ENCODE measurements at places on chromosomes 7 and 10. TPM values are rescaled to one million over a fixed set of nuclear protein-coding genes. Genes with fewer than 3 reads are reported as not detected.
A peak's percentile ranks its signal among the peaks of the same experiment; 100 is the strongest.

NKX2-3 gene
- total RNA-seq: not detected

TEX47 gene
- not detected for total RNA-seq

SFRP4 gene
- total RNA-seq: not detected

CFAP46 gene
- not detected for total RNA-seq

CFTR gene
- 0.07 TPM for total RNA-seq

MARVELD1 gene
- total RNA-seq: 9.9 TPM

DNA sequence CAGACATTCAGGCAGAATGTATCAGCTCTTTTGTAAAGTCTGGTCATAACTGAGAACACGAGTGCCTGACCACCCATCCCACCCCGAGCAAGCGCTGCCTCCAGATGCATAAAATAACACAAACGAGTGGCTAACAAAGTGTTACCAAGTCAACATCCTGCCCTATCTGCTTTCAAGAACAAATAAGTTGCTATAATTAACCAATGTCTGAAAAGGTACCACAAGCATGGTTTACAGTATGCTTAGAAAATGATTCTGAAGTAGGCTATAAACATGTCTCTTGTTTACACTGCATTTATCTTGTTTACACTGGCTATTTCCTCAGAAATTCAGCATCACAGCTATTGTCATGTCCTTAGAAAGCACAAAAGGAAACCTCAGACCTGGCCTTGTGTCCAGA lies 49.5 kb downstream of the PIK3AP1 start:
- DNase-seq: no peak

- no peak for DNase-seq
Measured at GRCh38 chr10:132564249-132564605, 26.6 kb downstream of the INPP5A start.

DNA sequence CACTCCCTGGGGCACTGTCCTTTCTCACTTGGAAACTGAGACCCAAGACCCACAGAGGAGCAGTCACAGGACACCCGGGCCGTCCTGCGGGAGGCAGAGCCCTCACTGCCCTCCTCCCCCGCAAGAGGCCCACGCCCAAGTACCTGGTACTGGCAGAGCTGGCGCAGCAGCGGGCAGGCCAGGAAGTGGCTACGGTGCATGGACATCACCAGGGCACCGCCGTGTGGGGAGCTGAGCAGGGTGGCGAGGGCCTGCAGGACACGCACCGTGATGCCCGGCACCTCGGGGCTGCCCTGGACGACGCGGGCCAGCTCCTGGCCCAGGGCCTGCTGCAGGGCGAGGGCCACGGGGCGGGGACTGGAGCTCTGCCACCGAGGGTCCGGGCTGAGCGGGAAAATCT lies 20.0 kb upstream of the MICALL2 start:
- no peak for DNase-seq

GRCh38 chr7:69761290-69761922 lies 163.1 kb downstream of the AUTS2 start:
- no peak for DNase-seq

DNA sequence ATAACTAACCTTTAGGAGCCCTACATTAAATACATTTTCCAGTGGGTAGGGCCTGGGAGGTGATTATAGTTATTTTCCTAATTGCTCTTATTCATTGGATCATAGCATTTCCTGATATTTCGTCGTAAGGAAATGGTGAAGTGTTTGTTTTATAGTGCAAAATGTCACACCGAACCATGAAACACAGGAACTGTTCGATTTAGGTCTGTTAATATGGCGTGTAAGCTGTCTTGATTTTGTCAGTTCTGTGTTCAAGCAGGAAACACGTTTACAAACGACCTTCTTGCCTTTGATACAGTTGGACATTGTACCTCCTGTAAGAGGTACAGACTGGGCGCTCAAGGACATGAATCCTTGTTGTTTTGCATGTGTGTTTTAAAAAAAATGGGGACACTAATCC lies 14.8 kb downstream of the RBM17 start:
- no peak for DNase-seq

DNA sequence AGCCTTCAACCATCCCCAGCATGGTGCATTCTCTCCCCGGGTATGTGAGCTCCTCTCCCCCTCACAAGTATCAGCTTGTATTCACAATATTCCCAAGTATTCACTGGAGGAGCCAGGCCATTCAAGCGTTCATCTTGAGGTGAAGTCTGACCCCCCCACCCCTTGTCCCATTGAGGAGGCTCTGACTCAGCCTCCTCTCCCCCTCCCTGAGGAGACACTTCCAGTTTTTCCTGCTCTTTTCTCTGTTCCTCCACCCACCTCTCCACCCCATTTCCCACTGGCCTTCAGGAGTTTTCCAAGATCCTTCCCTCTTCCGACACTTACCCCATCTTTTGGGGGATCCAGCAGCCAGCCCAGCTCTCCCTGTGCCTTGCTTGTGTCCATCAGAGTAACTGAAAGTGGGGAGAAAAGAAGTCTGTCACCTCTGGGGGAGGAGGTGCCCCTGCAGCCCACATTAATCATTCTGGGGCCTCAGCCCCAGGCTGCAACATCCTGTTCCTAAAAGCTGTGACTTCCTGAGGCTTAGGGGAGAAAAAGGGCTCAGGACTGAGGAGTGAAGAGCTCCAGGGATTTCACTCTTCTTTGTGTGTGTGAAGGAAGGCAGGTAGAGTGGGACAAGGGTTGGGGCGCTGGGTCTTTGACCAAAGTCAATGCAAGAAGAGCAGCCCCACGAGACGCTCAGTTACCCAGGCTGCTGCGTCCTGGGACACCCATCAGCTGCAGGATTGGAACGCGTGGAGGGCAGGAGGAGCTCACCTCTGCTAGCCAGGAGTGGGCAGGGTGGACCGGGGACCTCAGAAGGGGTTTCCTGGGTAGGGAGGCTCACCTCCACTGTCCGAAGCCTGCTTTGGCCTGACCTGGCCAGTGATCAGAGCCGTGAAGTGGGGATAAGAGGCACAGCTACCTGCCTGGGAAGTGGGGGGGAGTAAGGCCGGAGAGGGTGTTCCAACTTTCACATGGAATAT lies 1.1 kb downstream of the EPHA1 start:
- DNase-seq: peak; percentile 35

DNA sequence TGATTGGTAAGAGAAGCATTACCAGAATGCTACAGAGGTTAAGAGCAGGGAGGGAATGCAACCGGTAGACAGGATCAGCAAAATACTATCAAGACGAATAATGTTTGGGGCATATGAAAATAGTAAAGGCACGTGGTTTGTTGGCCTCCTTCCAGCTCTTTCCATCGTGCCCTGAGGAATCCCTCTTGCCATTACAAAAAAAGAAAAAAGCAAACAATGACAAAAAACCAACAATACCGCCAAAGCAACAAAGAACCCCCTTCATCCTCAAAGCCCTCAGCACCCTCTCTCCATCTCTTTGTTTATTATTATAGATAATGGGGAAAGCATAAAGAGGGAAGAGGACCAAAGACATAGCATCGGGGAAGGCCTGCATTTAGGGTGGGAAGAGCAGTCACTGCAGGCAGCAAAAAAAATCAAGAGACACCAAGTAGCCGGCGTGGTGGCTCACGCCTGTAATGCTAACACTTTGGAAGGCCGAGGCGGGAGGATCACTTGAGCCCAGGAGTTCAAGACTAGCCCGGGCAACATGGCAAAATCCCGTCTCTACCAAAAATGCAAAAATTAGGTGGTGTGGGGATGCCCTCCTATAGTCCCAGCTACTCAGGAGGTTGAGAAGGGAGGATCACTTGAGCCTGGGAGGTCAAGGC lies 78.0 kb downstream of the HIP1 start:
- no peak for DNase-seq

DNA sequence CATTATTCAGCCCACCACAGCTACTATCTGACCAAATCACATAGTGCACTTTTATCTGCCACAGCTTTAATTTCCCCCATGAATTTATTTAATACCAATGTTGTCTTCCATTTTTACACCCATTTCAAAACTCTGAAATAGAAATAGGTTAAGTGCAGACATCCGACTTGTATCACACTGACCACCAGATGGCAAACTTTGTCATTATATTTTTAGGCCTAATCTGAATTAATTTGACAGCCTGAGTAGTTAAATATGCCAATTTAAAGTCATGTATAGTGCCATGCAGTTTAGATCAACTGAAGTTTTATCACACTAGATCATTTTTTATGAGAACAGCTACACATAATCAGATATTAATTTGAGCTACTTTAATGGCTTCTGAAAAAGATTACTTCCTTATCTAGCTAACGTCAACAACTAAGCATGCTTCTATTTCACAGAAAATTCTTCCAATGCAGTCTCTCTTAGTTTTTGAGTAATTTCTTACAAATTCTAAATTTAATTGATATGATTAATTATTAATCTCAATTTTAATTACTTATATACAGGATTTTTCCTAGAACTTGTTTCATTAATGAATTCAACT lies 566.4 kb downstream of the GFRA1 start:
- DNase-seq: no peak

DNA sequence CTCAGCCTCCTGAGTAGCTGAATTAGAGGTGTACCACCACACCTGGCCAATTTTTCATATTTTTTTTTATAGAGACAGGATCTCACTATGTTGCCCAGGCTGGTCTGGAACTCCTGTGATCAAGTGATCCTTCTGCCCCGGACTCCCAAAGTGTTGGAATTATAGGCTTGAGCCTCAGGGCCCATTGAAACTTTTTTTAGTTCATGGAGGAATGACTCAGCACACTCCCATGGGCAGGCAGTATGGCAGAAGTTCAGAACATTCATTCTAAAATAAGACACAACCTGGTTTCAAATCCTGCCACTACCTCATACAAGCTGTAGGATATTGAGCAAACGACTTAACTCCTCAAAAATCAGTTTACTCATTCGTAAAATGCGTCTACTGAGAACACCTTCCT lies 320.4 kb upstream of the SP8 start:
- no peak for DNase-seq

GRCh38 chr10:17693009-17693408 lies 49.1 kb downstream of the STAM start:
- no peak for DNase-seq

- no peak for DNase-seq
Measured at GRCh38 chr10:64090865-64091264, 569.7 kb downstream of the REEP3 start.

GRCh38 chr10:95241533-95241932 lies 47.5 kb downstream of the ACSM6 start:
- no peak for DNase-seq

Data from K562 (cell line).